ENCODE measurements at places on chromosomes 7 and 10.

- peak; percentile 86 for DNase-seq
Observed at GRCh38 chr10:103350517-103351260, at the start of gene PCGF6. TSS of gene PCGF6 (minus strand) at chr10:103351140. CDS start at chr10:103351066, 74 bp downstream.

GRCh38 chr10:132606536-132607316 lies 69.1 kb downstream of the INPP5A start:
- no peak for DNase-seq

DNA sequence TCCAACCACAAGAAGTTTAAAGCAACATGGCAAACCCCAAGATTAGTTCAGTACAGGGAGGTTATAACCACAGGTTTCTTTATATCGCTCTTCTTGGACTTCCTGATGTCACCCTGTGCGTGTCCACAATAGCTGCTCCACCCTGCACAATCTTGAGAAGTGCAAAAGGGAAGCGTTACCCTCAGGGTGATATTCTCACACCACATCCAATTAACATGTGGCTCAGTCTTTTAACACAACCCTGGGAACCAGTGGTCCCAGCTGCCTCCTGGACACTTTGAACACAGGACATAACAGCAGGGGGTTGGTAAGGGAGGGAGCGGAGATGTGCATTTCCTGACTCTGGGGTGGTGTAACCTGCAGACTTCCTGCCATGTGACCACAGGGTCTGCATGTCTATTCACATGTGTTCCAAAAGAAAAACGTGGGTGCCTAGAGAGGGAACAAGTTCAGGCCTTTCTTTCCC lies 64.6 kb downstream of the GSAP start:
- peak; percentile 57 for DNase-seq

DNA sequence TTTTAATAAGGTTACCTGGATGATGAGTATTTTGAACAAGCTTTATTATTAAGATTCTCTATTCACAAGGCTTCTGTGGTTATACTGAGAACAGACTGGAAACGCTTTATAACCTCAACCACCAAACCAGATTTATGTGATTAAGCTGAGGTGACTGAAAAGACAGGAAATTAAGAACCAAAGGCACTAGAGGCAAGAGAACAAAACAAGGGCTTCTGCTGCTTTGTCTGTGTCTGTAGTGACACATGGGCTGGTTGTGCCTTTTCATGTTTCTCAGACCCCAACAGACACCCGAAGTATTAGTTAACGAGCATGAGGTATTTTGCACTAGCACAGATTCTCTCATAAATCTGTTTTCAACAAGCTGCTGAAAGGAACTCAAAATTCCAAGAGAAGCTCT lies 64.4 kb downstream of the RAPGEF5 start:
- no peak for DNase-seq

DNA sequence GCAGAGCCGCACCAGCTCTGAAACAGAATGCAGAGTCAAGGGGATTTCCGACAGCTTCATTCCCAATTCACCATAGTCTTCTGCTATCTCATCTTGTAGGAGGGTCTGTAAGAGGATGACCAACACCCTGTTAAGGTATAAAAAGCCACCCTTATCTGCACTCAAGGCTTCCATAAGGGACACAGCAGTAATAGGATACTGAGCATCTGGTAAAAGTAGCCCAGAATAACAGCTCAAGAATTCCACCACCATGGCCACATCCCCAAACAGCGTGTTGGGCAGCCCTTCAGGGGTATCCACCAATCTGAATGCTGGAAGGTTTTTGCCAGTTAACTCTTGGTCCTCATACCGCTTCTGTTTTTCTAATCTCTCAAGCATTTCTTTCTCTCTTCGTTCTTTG lies 43.8 kb downstream of the FZD9 start:
- DNase-seq, result no peak

- DNase-seq, result no peak
Observed at GRCh38 chr7:95781961-95782586, 9.7 kb downstream of the DYNC1I1 start.

DNA sequence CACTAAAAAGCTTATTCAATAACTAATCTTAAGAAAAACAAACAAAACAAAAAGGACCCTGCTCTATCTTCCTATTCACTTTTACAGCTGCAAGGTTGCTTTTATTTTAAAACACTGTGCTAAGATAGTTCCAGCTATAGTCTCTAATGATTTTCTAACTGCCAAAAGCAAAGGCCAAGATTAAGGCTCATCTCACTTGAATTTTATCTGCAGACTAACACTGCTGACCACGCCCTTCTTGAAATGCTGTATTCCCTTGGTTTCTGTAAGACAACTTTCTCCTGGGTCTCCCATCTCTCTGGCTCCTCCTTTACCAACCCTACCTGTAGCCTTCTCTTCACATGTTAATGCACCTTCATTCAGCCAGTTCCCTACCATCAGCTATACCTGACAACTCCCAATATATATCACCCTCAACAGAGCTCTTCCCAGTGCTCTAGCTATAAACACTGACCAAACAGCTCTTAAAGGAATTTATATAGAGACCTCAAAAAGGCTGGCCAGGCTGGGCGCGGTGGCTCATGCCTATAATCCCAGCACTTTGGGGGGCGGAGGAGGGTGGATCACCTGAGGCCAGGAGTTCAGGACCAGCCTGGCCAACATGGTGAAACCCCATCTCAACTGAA lies 11.7 kb downstream of the SRPK2 start:
- DNase-seq, result no peak

GRCh38 chr10:11886851-11887250 lies 63.7 kb downstream of the PROSER2 start:
- DNase-seq, result no peak

GRCh38 chr10:130986846-130987245 lies 324.7 kb downstream of the TCERG1L start:
- DNase-seq, result no peak

GRCh38 chr10:63164166-63164623 lies 31.1 kb downstream of the NRBF2 start:
- no peak for DNase-seq

- no peak for DNase-seq
Observed at GRCh38 chr10:17708821-17709220, 43.2 kb upstream of the TMEM236 start.

GRCh38 chr7:85167636-85168035 lies 19.2 kb downstream of the SEMA3D start:
- no peak for DNase-seq

DNA sequence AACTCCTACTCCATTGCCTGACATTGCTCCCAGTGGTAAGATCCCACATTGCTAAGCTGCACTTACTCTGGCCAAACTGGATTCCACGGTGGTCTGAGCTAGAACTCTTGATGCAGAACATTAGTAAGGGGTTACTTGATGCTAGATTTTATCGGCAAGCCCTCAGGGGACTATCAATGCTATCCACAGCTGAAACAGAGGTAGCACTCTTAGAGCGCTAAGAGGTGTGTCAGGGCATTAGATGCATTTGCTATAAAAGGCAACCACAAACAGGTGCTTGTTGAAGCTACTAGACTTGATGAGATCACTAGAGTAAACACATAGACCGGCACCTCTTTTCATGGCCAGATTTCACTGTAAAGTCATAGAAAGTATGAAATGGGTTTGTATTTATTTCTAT lies 116.3 kb downstream of the MDFIC start:
- no peak for DNase-seq

- DNase-seq, result no peak
Observed at GRCh38 chr7:146206270-146206669, 89.7 kb downstream of the CNTNAP2 start.

DNA sequence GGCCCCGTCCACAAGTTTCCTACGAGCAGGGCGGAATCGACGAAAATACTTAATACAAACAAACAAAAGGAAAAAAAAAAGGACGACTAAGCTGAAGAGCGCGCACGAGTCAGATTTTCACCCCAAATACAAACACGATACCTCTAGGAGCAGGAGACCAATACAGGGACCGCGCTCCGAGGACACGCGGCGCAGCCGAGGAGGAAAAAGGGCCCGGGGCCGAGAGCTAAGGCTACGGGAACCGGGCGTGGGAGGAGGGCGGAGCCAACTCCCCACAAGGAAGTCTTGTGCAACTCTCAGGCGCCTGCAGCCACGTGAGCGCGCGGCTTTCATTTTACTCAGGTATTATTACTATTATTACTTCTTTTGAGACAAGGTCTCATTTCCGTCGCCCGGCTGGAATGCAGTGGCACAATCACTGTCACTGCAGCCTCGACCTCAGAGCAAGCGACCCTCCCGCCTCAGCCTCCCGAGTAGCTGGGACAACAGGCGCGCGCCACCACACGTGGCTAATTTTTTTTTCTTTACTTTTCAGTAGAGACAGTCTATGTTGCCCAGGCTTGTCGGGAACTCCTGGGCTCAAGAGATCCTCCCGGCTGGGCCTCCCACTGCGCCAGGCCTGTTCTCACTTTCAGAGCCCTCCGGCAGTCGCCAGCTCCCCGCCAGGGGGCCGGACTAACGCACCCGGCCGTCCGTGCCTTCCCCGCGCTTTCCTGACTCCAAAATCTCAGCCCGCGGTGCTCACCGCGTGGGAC lies 1.2 kb downstream of the HNRNPF start:
- peak; percentile 93 for DNase-seq

DNA sequence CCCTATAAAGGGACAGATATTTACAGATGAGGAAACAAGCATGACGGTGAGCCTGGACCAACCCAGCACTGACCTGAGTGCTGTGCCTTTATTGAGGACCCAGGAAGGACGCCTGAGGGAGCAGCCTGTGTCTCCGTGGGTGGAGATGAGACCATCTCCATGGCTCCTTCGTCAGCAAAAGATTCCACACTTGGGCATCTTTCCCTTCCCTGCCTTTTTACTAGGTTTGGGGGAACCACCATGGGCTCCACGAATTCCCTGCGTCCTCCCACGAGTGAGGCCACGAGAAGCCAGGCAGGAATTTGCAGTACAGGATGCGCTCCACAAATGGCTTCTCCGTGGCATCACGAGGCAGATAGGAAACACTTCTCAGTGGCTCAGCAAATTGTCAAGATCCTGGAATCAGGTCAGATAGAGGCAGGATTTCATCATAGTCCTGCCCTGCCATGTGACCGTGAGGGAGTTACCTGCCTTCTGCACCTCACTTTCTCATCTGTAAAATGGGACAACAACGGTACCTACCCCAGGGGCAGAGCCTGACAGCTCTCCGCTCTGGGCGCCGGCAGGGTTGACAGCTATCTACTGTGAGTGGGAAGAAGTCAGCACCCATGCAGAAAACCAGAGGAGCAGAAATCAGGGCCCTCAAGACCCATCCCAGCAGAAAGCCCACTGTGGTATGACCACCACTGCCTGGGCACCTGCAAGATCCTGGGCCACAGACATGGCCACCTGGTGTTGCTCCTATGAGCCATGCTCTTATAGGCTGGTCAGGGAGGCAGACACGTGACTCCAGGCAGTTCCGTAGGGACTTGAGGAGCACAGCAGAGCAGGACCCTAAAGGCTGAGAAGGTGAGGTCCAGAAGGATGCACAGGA lies 80.1 kb downstream of the GRID1 start:
- DNase-seq, result no peak

DNA sequence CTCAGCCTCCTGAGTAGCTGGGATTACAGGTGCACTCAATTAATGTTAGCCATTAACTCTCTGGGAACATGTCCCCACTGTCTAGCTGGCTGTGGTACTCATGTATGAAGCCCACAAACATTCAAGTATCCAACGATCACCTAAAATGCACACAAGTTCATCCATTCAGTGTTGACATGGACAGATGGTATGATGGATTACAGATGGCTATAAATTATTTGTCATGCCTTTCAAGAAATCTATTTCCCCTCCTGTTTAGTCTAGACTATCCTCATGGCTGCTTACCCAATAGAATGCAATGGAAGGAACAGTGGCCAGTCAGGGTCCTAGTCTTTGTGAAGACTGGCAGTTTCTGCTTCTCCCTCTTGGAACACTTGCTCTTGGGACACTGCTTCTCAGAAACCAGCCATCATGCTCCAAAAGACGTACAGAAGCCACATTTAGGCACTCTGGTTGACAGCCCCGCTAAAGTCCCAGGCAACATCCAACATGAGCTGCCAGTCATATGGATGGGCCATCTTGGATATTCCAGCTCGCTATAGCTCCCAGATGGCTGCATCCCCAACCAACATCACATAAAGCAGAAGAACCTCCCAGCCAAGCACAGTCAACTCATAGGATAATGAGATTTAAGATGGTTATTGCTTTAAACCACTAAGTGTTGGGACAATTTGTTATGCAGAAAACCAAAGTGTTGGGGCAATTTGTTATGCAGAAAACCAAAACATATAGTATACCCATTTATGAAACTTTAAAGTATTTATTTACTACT lies 33.1 kb downstream of the MYL10 start:
- DNase-seq, result no peak

GRCh38 chr10:133359972-133360610 lies 2.3 kb upstream of the FUOM start:
- DNase-seq, result no peak

- DNase-seq, result no peak
Observed at GRCh38 chr10:120793088-120793487, 58.1 kb upstream of the WDR11 start.

- DNase-seq, result no peak
Observed at GRCh38 chr7:117067340-117067739, 114.0 kb downstream of the ST7 start.

- DNase-seq, result no peak
Observed at GRCh38 chr7:121876656-121877500, 3.9 kb downstream of the PTPRZ1 start.

- no peak for DNase-seq
Observed at GRCh38 chr7:94432817-94433216, 38.1 kb downstream of the COL1A2 start.

DNA sequence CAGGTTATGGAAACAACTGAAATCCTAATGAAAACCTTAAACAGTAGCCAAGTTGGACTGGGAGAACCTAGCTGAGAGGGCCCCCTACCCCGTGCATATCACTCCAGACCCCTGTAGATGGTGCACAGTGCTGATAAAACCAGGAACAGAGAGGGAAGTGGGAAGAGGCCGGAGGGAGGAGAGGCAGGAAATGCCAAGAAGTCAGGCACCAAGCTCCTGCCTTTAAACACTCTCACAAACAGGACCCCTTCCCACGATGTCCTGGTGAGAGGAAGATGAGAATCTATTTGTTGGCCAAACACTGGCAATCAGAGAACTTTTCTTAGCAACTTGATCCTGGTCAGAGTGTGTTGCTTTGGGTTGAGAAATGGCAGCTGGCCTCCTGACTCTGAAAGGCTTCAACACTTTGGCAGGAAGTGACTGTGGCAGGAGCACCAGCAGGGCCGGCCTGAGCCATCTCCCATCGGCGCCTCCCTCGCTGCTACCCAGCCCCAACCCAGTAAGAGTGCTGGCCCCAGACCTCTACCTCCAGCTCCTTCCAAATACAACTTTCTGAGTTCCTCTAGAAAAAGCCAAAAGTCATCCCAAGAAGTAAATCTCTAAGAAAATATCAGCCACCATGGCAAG lies 39.5 kb downstream of the GSDME start:
- DNase-seq, result no peak

DNA sequence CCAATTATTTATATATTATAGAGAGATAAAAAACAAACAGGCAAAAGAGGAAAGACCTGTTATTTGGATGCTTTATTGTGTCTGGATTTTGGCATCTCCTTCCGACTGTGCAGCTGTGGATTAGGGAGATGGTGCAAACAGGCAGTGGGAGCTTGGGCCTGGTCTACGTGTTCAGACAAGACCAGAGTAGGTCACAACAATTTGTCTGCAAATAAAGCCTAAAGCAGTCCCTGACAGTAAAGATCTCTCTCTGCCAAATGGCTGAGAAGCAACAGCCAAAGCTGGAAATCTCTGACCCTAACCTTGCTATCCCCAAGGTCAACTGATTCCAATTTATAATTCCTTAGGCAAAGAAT lies 82.0 kb downstream of the ABLIM1 start:
- DNase-seq, result no peak

Measured in stimulated activated naive CD8-positive, alpha-beta T cell treated with anti-CD3 and anti-CD28 coated beads, Interleukin-15, Interleukin-2, amounts not matched to agents 100 U/mL and 50 U/mL, for 24 hours (primary cell).